ENCODE measurements at places on chromosomes 1 and 21.
A peak's percentile ranks its signal among the peaks of the same experiment; 100 is the strongest.

DNA sequence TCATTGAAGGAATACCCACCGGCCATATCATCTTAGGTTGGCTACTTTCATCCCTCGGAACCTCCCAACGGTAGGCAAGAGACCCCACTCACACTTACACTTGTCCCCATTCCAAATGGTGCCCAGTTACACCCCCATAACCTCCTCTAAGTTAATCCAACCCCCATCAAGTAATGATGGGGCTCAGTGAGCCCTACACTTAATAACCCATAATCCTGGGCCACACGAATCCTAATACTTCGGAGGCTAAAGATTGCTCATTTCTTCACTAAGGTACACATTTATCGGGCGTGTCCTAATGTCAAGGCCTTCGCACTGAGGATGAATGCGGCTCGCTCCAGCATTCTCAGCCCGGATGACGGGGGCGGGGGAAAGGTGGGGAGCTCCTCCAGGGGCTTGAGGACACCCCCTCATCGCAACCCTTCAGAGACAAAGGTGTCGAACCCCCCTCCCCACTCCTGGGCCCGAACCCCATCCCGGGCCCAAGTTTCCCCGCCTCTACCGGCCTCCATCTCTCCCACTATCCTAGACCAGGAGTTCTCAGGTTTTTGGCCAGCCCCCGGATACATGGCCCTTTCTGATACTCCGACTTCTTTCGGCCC, 435 bp downstream of the ILF2 start:
- DNase-seq, result no peak

GRCh38 chr21:31634993-31635392, 24.5 kb upstream of the SOD1 start:
- no peak for DNase-seq

GRCh38 chr1:87113313-87113712, 198.9 kb downstream of the HS2ST1 start:
- DNase-seq, result no peak

DNA sequence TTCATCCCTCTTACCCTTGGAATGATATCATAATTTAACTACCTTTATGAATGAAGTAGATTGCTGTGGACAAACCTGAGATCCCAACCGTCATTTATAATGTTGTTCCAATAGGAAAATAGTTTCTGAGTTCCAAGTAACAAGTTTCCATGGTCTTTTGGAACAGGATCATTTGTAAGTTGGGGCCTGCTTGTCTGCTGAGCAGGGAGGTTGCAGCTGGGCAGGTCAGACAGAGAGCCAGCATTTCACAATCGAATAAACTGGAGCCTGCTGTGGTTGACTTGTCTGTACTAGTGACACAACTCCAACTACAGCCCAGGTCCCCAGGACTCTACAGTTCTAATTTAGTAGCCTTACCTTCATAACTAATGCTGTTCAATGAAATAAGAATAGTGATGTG, 18.6 kb upstream of the RALGPS2 start:
- DNase-seq, result no peak

GRCh38 chr1:31040038-31040437, 25.5 kb downstream of the PUM1 start:
- DNase-seq, result no peak

GRCh38 chr1:168621356-168621755, 45.0 kb downstream of the XCL1 start:
- DNase-seq, result no peak

DNA sequence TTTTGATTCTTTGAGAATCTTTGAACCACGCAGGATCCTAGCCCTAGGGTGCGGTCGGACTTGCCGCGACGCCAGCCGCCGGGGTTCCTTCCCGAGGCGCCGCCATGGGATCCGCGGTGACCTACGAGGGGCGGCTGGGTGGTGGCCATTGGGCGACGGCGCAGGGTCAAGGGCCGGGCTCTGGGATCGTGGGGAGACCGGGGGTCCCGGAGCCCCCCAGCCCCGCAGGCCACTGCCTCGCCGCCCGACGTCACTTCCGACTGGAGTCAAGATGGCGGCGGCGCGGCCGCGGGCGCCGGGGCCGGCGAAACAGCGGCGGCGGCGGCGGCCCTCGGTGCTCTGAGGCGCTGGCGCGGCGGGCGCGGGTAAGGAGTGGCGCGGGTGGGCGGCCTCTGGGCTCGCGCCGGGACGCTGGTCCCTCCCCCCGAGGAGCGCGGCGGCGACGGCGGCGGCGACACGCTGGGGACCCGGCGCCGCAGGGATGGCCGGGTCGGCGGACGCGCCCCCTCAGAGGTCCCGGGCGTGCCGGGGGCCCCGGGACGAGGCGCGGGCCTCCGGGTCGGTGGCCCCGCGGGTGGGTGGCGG, at the start of gene PRDM2:
Gene PRDM2 (plus strand): TSS at position 253 of the 585 bp plus-strand sequence. CDS start 15,418 bp downstream, outside the sequence.
- peak; percentile 74 for DNase-seq

DNA sequence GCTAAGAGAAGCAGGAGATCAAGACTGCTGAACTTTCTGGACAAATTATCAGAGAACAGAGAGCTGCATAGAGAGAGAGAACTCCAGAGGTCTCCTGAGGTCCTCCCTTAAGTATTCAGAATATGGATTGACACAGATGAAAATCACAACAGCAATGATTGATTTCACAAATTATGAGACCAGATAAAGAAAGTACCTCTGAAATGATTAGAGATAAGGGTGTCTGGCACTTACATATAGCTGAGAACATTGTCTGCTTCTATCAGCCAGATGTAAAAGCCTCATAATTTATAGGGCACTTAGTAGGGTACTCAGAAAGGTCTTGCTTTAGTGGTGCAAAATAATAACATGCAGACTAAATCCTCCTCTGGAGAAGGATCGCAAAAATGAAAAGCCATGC, 1301.8 kb downstream of the BRINP3 start:
- no peak for DNase-seq

GRCh38 chr1:43978551-43979260, at the start of gene B4GALT2:
Gene B4GALT2, plus strand, starts transcription at chr1:43979210. Its CDS starts 1,951 bp downstream, at chr1:43981161.
- peak; percentile 29 for DNase-seq

- no peak for DNase-seq
Observed at GRCh38 chr1:95002540-95003432, 70.0 kb downstream of the ALG14 start.

GRCh38 chr1:218829097-218829496, 344.6 kb upstream of the LYPLAL1 start:
- no peak for DNase-seq

DNA sequence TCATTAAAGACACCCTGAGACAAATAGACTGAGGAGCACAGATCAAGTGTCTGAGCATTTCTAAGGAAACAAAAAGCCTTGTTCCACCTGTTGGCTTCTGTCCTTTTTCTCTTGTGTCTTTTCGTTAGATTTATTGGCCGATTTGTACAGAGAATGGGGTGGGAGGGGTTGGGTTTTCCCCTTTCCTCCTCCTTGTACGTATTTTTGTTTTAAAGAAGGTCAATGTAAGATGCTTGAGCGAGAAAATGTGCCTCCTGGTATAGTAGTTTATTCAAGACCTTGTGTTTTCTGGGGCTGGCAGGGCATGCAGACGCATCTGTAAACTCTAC, 1.2 kb downstream of the BCL9 start:
- no peak for DNase-seq

DNA sequence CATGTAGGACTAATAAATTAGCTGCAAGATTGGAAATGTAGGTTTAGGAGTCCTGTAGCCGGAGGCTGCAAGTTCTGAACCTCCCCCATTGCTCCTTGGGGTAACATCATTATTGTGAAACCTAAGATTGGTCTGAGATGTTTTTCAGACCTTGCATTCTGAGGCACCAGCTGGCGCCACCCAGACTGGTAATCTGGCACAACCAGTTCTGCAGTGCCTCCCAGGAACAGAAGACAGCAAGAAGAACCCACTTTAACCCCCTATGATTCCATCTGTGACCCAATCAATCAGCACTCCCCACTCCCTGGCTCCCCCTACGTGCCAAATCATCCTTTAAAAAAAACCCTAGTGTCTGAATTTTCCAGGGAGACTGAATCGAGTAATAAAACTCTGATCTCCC, 11.6 kb upstream of the DNAJC6 start:
- DNase-seq, result no peak

- DNase-seq, result no peak
Observed at GRCh38 chr1:227125929-227126545, 185.9 kb downstream of the COQ8A start.

DNA sequence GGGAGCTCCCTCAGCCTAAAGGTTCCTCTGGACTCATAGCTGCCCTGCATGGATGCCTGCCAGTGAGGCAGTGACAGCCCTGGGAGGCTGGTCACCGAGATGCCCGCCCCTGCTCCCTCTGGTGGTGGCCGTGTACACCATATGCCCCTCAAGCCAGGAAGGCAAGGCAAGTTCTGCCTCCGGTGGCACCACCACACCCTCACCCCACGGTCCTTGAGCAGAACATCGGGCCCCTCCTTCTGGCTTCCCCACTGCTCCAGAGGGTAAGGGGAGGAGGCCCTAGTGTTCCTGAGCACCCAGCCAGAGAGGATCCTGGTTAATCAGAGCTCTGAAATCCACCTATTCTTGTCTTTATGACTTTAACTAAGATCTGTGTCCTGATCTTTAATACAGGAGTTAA, 1.5 kb upstream of the S100A14 start:
- DNase-seq, result no peak

GRCh38 chr21:39924577-39925308, 57.5 kb downstream of the PCP4 start:
- no peak for DNase-seq

GRCh38 chr1:160836981-160837557, 25.6 kb downstream of the CD244 start:
- no peak for DNase-seq

- no peak for DNase-seq
Observed at GRCh38 chr21:41634211-41634694, 126.3 kb upstream of the TMPRSS2 start.

DNA sequence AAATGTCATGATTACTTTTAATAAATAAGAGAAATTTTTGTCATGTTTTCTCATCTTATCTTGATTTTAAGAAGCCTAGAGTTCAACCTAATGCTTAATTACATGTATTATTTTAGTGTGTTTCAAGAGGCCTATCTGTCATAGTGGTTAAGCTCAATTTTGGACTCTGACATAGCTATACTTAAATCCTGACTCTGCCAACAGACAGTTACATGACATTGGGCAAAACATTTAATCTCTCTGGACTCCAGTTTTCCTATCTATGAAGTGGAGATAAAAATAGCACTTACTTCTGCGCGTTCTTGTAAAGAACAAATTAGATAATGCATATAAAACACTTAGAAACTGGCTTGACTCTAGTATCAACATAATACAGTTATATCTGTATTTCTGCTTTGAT, 417.8 kb downstream of the MRPL39 start:
- no peak for DNase-seq

GRCh38 chr21:32009263-32009662, 136.4 kb downstream of the HUNK start:
- no peak for DNase-seq

- no peak for DNase-seq
Observed at GRCh38 chr21:30168086-30168485, 1.5 kb upstream of the CLDN17 start.

DNA sequence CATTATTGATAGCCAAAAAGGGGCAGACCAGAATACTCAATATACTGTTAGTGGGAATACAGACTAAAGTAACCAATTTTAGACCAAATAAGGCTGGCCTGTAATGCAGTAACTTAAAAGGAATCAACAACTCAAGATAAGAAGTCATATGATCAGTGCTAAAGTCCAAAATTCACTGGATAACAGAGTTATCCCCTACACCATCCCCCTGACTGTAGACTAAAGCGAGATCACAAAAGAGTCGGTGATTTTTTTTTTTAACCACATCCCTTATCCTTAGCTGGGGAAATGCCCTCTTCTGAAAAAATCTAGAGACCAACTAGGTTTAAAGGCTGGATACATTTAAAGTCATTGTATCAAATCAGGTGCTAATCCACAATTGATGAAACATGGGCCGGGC, 7.7 kb downstream of the UBR4 start:
- DNase-seq, result no peak
